CD8-positive, alpha-beta T cell (primary cell): ENCODE measurements at places on chromosomes 4 and X. TPM values are rescaled to one million over a fixed set of nuclear protein-coding genes. Genes with fewer than 3 reads are reported as not detected.

The MAGEC2 gene
- not detected for total RNA-seq

The GYG2 gene
- total RNA-seq, result not detected

The L1CAM gene
- total RNA-seq, result not detected

The PCSK1N gene
- total RNA-seq, result 4.9 TPM

The PWWP3B gene
- not detected for total RNA-seq

The TBC1D25 gene
- total RNA-seq, result 30.1 TPM

The ADGRG2 gene
- not detected for total RNA-seq

The ADH7 gene
- total RNA-seq, result not detected

The TBC1D1 gene
- 42.4 TPM for total RNA-seq

The GPR82 gene
- not detected for total RNA-seq

The LRCH2 gene
- total RNA-seq, result not detected

The ADAMTS3 gene
- total RNA-seq, result not detected

The ADAD1 gene
- not detected for total RNA-seq

The GYPE gene
- total RNA-seq, result not detected

The SLITRK2 gene
- not detected for total RNA-seq

The FRMD7 gene
- total RNA-seq, result not detected

The PABPC1L2A gene
- not detected for total RNA-seq

The PDCL2 gene
- not detected for total RNA-seq

The STK32B gene
- total RNA-seq, result not detected
